Cardiac atrium fibroblast (primary cell): ENCODE measurements at places on chromosomes 1 and 21. TPM values are rescaled to one million over a fixed set of nuclear protein-coding genes. Genes with fewer than 3 reads are reported as not detected.

The TIE1 gene
- total RNA-seq: 3.8 and 11.7 TPM in 2 replicates

The SMIM34 gene
- not detected in 2 replicates for total RNA-seq

The RAB3GAP2 gene
- total RNA-seq: 13.7 and 41.8 TPM in 2 replicates

The SYF2 gene
- total RNA-seq: 29.4 and 31.6 TPM in 2 replicates

The RXFP4 gene
- not detected in 2 replicates for total RNA-seq

The ECM1 gene
- total RNA-seq: 20.6 and 54.5 TPM in 2 replicates

The HTR6 gene
- not detected in 2 replicates for total RNA-seq

The RIPPLY3 gene
- total RNA-seq: not detected in 2 replicates

The CCDC17 gene
- 0.32 and 0.54 TPM in 2 replicates for total RNA-seq
